Esophagus mucosa (tissue), 1 donor: ENCODE measurements at places on chromosomes 1 and 21.

GRCh38 chr1:238628110-238628509 lies 737.4 kb upstream of the ZP4 start:
- ATAC-seq = peak; percentile 70

DNA sequence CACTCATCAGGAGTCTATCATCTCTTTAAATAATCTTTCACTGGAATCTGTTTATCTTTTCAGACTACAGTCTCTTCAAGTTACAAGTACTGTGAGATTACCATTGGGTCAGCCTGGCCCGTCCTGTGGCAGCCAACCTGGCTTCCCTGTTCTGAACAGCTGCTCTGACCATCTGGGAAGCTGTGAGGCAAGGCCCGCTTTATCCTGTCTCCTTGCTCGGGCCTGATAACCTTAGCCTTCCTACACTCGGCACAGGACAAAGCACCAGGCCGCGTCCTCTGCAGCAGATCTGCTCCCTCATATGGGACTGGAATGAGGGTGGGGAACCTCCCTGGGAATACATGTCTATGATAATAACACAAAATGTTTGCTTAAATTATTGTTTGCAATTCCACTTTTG lies 113.3 kb downstream of the PTPN14 start:
- no peak for ATAC-seq

GRCh38 chr1:226985839-226986463 lies 45.9 kb downstream of the COQ8A start:
- ATAC-seq = no peak

GRCh38 chr1:185916861-185917260 lies 182.7 kb downstream of the HMCN1 start:
- ATAC-seq = no peak

DNA sequence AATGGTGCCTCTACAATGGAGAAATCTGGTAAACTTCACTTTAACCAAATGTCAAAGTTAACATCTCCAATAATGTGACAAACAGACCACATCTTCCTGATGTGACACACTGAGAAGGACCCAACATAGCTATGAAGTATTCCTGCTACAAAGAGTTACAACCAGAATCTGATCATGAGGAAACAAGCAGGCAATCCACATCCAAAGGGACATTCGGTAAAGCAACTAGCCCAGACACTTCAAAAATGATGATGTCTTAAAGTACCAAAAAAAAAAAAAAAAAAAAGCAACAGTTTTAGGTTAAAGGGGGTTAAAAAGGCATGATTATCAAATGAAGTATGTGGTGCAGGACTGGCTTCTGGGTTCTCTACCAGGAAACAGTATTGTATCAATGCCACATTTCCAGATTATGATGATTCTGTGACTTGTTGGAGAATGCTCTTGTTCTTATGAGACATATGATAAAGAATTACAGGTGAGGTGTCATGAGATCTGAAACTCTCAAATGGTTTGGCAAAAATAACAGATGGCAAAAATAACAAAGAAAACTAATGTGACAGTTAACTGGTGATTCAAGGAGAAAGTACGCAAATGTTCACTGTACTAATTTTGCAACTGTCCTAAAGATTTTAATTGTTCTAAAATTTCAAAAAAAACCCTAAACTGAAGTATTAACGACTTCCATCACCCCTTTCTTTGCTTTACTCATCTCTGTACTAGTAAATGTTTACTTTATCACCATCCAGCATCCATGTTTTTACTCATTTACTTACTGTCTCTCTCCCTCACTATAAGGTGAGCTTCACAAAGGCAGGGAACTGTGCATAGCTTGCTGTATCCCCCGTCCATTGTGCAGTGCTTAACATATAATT lies 2.8 kb downstream of the CD58 start:
- ATAC-seq = no peak

DNA sequence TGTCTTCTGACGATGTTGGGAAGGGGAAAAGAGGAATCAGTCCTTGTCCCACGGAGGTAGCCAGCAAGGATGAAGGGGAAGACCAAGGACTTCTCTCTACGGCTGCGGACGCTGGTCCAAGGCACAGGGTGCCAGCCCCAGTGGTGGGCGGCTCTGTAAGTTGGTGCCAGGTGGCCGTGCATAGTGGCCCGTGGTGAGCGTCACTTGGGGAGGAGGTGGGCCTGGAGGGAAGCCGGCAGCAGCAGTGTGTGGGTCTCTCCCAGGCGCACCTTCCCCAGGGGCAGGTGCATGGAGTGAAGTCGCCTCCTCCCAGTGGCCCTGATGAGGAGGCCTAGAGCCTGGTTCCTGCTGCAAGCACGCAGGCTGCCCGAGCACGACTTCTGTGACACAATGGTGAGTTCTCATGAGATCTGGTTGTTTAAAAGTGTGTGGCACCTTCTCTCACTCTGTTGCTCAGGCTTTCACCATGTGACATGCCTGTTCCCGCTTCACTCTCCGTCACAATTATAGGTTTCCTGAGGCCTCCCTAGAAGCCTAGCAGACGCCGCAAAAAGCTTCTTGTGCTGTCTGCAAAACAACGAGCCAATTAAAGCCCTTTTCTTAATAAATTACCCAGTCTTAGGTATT lies 43.6 kb upstream of the TIAM1 start:
- no peak for ATAC-seq

DNA sequence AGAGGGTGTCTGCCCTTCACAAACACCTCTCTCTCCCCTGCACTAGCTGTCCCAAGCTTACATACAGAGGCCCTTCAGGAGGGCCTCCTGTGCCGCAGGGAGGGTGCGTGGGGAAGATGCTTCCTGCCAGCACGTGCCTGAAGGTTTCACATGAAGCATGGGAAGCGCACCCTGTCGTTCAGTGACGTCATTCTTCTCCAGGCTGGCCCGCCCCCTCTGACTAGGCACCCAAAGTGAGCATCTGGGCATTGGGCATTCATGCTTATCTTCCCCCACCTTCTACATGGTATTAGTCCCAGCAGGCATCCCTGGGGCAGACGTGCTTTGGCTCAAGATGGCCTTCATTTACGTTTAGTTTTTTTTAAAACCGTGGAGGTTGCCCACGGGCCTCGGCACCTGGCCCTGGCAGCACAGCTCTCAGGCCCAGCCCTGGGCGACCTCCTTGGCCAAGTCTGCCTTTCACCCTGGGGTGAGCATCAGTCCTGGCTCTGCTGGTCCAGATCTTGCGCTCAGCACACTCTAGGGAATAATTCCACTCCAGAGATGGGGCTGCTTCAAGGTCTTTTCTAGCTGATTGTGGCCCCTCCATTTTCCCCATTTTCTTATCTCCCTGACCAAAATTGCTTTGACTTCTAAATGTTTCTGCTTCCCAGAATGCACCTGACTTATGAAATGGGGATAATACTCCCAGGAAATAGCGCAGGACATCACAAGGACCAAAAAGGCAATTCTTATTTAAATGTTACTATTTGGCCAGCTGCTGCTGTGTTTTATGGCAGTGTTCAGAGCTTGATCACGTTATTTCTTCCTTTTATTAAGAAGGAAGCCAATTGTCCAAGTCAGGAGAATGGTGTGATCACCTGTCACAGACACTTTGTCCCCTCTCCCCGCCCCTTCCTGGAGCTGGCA lies 6.1 kb downstream of the NPPA start:
- ATAC-seq = no peak

- ATAC-seq = no peak
Measured at GRCh38 chr1:2530513-2531361, 674 bp upstream of the HES5 start.

GRCh38 chr1:223188618-223189356 lies 45.7 kb upstream of the TLR5 start:
- no peak for ATAC-seq

GRCh38 chr1:35567947-35568558 lies 5.1 kb upstream of the TFAP2E start:
- no peak for ATAC-seq

DNA sequence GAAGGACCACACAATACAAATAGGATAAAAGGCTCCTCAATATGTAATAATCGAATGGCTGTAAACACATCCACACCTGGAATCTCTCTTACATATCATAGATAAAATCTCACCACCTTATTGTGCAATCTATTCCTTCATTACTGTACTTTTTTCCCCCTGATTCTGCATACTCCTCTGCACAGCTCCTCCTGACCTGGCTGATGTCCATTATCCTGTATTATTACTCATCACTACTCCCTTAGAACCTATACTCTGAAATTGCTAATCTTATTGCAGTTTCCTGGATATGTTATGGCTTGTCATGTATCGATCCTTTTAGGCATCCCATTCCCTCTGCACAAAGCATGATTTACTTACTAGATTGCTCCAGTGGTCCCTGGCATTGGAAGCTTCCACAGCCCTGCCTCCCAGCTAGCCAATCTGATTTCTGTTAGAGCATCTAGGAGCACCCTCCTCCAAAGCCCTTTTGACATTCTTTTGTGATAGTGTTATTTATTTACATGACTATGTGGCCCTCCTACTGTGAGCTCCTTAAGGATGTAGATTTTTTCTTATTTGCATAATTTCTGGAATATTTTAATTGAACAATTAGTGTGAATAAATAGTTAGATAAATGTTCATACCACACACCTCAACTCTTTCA lies 24.2 kb upstream of the PHGDH start:
- peak; percentile 77 for ATAC-seq

GRCh38 chr1:155646307-155646706 lies 36.3 kb downstream of the MSTO1 start:
- no peak for ATAC-seq

- no peak for ATAC-seq
Measured at GRCh38 chr1:151108331-151108730, 37.8 kb downstream of the GABPB2 start.

DNA sequence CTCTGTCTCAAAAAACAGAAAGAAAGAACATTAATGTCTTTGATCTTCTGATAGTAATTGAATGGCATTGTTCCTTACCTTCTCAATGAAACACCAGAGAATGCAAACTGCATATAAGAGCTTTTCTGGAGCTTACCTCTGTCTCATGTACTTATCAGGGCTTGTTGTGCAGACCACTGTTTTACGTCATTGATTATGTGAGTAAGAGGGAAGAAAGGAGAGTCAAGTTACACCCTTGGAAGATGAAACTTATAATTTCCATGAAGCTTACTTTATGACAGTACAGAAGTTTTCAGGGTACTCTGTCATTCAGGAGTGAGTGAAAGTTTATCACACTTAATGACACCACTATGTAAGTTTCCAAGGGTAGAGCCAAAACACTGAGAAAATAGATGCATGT lies 49.0 kb upstream of the MAB21L3 start:
- ATAC-seq = no peak
